ENCODE measurements at places on chromosomes 7 and 10.

DNA sequence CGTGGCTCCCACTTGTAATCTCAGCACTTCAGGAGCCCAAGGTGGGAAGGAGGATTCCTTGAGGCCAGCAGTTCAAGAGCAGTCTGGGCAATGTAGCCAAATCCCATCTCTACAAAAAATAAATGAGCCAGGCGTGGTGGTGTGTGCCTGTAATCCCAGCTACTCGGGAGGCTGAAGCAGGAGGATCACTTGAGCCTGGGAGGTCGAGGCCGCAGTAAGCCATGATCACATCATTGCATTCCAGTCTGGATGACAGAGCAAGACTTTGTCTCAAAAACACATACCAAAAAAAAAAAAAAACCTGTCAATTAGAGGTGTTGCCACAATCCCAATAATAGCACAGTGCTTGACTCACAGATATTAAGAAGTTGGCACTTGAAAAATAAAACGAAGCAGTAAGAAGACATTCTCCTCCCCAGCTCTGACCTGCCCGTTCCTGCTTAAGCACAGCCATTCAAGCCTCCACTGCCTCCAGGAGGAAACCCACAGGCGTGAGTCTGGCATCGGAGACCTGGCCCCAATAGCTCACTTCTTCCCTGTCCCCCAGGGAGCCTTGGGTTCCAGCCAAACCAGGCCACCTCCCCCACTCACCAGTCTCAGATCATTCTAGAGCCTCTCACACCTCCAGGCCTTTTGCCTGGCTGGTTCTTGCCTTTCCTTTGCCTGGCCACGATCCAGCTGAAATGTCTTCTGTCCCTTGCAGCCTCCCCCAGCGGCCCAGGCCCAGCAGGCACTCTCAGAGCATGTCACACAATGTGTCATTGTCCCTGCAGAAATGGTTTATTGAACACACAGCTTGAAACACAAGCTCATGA, 45.3 kb upstream of the GTF2I start:
- peak; percentile 52 for DNase-seq

- no peak for DNase-seq
Measured at GRCh38 chr10:75000748-75001321, 110.6 kb upstream of the SAMD8 start.

- DNase-seq = no peak
Measured at GRCh38 chr10:72790216-72790990, 98.5 kb downstream of the MCU start.

DNA sequence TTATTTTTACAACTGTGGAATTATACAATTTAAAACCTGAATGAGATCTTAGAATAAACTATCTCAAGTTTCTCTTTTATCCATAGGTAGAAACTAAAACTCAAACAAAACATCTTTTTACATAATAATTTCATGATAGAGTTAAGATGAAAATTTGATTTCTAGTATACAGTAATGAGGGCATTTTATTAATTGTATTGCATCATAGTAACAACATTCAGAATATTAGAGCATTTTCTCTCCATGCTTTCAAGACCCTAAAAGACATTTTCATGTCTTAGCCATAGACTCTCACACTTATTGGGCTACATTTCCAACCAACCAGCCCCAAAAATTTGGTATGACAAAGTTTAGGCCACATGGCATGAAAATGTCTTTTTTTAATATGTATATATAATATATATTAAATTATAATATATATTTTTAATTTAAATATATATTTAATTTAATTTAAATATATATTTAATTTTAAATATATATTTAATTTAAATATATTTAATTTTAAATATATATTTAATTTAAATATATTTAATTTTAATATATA, 195.7 kb upstream of the STEAP1 start:
- no peak for DNase-seq
